ENCODE measurements at places on chromosomes 5 and 9.

DNA sequence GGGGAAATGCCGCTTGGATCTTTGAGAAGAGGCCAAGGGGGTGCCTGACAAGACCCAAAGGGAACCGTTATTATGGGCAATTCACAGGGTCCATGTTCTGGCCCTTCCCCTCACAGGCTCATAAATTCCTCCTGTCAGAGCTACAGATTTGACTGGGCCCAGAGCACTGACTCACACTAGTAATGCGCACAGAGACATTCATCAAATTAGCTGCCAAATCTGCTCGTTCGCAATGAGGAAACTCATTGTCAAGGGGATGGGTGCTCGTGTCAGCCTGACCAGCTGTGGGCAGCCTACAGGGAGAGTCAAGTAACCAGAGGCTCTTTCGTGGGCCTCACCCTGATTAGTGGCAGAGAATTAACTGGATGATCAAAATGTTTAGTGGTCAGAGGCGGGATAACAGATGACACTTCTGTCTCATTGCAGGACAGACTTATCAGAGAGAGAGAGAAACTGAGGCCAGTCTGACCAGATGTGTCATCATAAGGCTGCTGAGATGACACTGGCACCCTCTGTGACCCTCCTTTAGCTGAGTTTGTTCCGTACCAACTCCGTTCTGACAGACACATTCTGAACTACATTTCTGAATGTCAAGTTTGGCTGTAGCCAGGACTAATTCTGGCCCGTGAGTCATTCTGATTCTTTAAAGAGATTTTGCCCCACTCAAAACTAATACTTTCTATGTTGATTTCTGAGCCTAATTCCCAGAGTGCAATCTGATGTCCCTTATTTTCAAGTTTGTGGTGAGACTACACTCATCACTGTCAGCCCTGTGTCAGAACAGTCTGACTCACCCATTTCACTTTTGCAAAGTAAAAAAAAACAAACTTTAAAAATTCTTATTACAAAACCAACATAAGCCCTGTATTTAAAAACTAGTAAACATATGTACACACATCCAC is 377.1 kb downstream of the ACTL7B start:
- DNase-seq, result no peak

DNA sequence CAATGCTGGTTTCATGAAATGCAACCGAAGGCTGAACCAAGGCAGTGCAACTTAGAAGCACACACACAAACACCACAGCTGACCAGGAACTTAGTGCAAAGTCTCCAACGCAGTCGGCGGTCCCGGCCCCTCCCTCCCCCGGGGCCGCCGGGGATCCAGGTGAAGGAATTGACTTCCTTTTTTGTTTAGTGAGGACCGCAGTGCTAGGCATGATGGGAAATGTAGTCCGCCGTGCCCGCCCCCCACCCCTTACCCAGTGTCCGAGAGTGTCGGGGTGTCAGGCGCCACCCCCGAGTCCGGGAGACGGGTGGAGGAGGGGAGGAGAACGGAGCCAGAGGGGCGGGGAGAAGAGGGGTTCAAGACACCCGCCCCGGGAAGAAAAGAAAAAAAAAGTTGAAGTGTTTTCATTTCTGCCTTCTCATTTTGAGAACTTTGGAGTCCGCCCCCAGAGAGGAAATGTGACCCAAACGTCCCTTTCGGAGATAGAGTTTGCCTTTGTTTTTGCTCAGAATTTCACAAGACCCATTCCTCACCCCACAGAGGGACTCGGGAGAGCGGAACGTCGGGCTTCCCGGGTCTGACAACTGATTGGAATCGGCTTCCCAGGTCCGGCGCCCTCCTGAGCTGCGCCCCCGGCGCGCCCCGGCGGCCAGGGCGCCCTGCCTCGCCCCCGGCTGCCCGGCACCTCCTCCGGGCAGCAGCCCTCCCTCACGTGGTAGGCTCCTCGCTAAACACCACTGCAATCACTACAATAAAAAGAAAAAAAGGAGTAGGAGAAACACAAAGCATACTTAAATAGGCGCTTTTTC is 2.0 kb downstream of the IER5L start:
- DNase-seq, result peak; percentile 35

DNA sequence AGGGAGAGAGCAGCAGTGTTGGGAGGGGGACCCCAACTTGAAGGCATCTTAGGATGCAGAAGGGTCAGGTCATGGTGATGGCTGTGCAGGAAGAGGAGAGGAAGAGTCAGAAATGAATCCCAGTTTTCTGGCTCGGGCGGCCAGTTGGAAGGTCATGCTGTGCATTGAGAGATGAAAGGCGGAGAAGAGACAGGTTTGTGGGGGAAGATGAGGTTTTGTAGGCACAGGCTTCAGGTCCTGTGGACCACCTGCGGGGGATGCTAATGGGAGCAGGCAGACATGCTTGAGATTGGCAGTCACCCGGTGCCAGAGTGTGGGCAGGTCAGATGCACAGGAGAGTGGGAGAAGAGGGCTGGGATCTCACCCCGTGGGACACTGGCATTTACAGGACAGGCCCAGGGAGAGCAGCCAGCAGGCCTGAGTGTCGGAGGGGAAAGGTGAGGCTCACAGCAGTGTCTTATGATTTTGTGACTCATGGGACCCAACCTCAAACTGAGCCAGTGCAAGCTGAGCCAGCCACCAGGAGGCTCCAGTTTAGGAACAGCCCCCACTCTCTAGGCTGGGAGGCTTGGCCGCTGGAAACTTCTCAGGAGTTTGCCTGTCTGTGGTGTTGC is 17.5 kb downstream of the STXBP1 start:
- DNase-seq, result no peak

- DNase-seq, result no peak
Measured at GRCh38 chr9:89372230-89372816, 54.0 kb downstream of the SECISBP2 start.

- no peak for DNase-seq
Measured at GRCh38 chr5:125274938-125275724, 528.7 kb upstream of the ZNF608 start.

- no peak for DNase-seq
Measured at GRCh38 chr5:149256451-149256850, 15.2 kb upstream of the AFAP1L1 start.

- DNase-seq, result no peak
Measured at GRCh38 chr5:40447438-40447837, 232.3 kb upstream of the PTGER4 start.

DNA sequence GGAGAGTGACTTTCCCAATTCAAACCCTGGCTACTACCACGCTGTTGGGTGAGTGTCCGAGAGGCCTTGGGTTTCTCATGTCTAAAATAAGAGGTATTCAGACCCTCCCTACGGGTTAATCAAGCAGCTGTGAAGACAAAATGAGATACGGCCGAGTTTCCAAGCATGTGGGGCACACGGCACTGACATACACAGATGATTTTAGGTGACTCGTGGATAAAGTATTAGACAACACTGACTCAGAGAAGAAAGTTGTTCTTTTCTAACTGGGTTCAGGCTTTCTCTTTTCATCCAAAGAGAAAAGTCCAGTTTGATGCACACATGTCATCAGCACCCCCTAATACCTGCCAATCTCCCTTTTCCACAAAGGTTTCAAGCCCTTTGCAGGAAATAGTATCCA is 15.6 kb downstream of the FOXI1 start:
- DNase-seq, result no peak

DNA sequence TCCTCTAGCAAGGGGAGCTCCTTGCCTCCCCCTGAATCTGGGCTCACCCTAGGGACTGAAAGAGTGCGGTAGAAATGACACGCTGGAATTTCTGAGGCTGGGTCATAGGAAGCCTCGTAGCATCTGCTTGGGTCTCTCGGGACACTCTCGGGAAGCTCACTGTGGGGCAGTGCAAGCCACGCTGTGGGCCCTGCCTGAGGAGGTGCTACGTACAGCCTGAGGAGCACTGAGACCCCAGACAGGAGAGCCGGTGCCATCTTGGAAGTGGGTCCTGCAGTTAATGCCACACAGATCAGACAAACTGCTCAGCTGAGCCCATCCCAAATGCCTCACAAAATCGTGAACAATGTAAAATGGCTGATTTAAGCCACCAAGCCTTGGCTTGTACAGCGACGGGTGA is 1.8 kb downstream of the MRPL36 start:
- DNase-seq, result no peak
